A549 treated with Hydrocortisone at 1 μM for 4 hours (cell line): ENCODE measurements at places on chromosomes 2 and 18. TPM values are rescaled to one million over a fixed set of nuclear protein-coding genes. Genes with fewer than 3 reads are reported as not detected.

Gene RAX
- total RNA-seq, result 0.05 TPM in 1 of 5 replicates, not detected in the others

Gene SPRED2
- 33.3 to 36.9 TPM (median 34.0 TPM) in 5 replicates for total RNA-seq

Gene LNPK
- 9.5 to 14.3 TPM (median 12.3 TPM) in 5 replicates for total RNA-seq

Gene CRYBA2
- not detected in 5 replicates for total RNA-seq

Gene YES1
- total RNA-seq, result 16.6 to 32.6 TPM (median 21.2 TPM) in 5 replicates

Gene LOXHD1
- total RNA-seq, result not detected in 5 replicates

Gene NT5DC4
- not detected in 5 replicates for total RNA-seq

Gene SLC5A7
- not detected in 5 replicates for total RNA-seq

Gene SCN2A
- total RNA-seq, result 0.02 to 0.03 TPM in 2 of 5 replicates, not detected in the others

Gene BCL2
- total RNA-seq, result 0.45 to 0.59 TPM (median 0.55 TPM) in 5 replicates

Gene AAK1
- 9.8 to 17.5 TPM (median 13.8 TPM) in 5 replicates for total RNA-seq

Gene CD8B2
- not detected in 5 replicates for total RNA-seq

Gene PTPRM
- total RNA-seq, result 27.1 to 36.1 TPM (median 33.7 TPM) in 5 replicates

Gene UGT1A9
- 3.6 to 6.4 TPM (median 4.2 TPM) in 5 replicates for total RNA-seq

Gene BBS5
- total RNA-seq, result 4.9 to 5.8 TPM (median 5.4 TPM) in 5 replicates

Gene TPO
- 0.07 to 0.17 TPM (median 0.10 TPM) in 5 replicates for total RNA-seq

Gene ELMOD3
- total RNA-seq, result 10.6 to 15.2 TPM (median 11.6 TPM) in 5 replicates

Gene IL1F10
- total RNA-seq, result not detected in 5 replicates

Gene IL37
- total RNA-seq, result not detected in 5 replicates

Gene VIT
- not detected in 5 replicates for total RNA-seq

Gene C2orf15
- total RNA-seq, result 0.45 to 0.66 TPM (median 0.48 TPM) in 5 replicates

Gene ANKRD62
- not detected in 5 replicates for total RNA-seq

Gene SKA1
- total RNA-seq, result 10.9 to 16.1 TPM (median 12.0 TPM) in 5 replicates

Gene GAL3ST2
- total RNA-seq, result 0.18 to 0.25 TPM (median 0.23 TPM) in 5 replicates

Gene MC5R
- not detected in 5 replicates for total RNA-seq

Gene VAMP8
- total RNA-seq, result 15.1 to 19.3 TPM (median 16.7 TPM) in 5 replicates

Gene ZNF396
- total RNA-seq, result 0.66 to 0.88 TPM (median 0.78 TPM) in 5 replicates
